ENCODE measurements at places on chromosomes 5 and 9.

DNA sequence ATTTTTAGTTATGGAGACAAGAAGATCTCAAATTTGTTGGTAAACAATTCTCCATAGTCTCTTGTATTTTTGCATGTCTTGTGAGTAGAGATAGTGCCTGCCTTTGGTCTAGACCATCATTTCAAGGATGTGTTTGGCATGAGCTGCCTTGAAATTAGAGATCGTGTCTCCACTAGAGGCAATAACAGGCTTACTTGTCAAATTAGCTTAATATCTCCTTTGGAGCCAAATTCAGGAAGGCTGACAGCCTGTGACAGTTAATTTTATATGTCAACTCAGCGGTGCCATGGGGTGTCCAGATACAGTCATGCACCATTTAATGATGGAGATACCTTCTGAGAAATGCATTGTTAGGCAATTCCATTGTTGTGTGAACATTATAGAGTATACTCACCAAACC is 24.8 kb upstream of the PRDM9 start:
- DNase-seq, result no peak

DNA sequence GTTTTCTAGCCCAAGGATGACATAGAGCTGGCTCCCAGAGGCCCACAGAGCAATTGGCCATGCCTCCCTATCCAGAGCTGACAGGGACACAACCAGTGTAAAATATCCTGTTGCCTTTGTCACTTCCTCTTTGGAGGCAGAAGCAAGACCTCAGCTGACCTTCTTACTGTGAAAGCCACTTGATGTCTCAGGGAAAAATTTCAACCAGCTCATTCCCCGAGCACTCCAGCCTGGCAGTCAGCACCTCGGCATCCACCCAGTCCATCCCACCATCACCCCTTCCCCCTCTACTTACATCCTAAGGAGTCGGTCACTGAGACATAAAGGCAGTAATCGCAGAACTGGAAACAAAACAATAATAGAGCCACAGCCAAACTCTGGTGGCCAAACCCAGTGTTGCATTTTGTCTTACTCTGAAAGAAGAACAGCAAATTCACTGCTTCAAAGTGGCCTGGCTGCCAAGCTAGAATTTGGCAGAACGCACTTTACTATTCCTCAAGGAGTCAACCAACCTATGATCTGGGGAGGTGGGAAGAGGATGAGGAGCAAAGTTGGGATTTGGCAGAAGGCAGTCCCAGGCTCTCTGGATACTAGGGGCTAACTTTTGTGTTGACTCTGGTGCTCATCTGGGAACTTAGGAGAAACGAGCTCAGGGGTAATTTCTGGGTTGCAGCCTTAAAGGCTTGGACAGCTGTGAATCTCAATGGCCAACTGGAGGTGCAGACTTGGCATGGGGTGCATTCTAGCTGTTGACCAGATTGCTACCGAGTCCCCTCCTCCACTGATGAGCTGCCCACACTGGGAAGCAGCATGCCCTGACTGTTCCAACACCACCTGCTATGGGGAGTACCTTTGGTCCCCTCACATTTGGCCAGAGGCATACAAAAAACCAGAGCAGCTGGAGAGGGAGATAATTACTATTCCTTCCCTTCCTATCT is 13.6 kb downstream of the NIPAL4 start:
- DNase-seq, result no peak

GRCh38 chr9:71202931-71203330 is 81.5 kb upstream of the TRPM3 start:
- no peak for DNase-seq

GRCh38 chr9:9286001-9286400 is 1326.8 kb downstream of the PTPRD start:
- no peak for DNase-seq
